ENCODE measurements at places on chromosomes 5 and 9.

- DNase-seq, result no peak
These were observed 46.7 kb upstream of the UBQLN1 start for GRCh38 chr9:83754383-83754977.

- no peak for DNase-seq
These were observed 9.3 kb downstream of the HAVCR1 start for GRCh38 chr5:157049605-157050004.

DNA sequence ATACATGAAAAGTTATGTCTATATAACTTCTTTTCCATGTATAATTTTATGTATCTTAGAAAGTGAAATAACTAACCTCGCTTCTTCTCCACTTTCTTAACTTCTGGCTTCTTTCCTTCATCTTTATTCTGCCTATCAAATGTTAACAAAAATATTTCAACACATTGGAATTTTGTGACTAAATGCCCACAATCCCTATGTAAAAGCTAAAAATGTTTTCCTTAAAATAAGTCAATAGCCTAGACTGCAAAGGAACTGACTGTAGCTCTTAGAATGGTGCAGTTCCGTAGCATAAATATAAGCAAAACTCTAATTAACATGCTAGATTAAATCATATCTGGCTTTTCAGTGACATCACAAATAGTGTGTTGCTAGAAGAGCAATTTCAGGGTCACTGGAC is 40.9 kb downstream of the PSIP1 start:
- DNase-seq, result no peak

DNA sequence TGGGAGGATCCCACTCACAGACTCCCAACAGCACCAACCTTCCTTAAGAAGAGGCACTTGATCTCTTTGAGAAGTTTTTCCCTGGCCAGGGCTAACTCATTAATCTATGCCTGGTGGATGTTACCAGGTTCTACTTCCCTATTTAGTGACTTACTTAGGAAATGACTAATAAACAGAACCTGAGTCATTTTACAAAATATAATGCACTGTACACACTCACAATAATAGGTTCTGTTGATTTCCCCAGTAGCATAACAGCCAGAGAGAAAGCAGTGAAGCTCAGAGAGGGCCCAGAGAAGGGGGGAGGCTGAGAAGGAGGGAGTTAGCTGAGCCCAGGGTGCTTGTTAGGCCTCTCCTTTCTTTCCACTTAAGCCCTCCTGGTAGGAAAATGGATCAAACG is 27.1 kb downstream of the FRMD3 start:
- DNase-seq, result no peak

GRCh38 chr5:147685993-147686392 is 96.5 kb downstream of the JAKMIP2 start:
- no peak for DNase-seq

Measured in K562 (cell line).